Activated T-helper 1 cell treated with Interleukin-2 at 50 U/mL for 16 hours (primary cell): ENCODE measurements at places on chromosomes 3 and 15.

- DNase-seq, result no peak
Measured at GRCh38 chr3:38566215-38566528, 70.0 kb downstream of the EXOG start.

- DNase-seq, result no peak
Measured at GRCh38 chr3:78312851-78313250, 1273.0 kb downstream of the ROBO2 start.

DNA sequence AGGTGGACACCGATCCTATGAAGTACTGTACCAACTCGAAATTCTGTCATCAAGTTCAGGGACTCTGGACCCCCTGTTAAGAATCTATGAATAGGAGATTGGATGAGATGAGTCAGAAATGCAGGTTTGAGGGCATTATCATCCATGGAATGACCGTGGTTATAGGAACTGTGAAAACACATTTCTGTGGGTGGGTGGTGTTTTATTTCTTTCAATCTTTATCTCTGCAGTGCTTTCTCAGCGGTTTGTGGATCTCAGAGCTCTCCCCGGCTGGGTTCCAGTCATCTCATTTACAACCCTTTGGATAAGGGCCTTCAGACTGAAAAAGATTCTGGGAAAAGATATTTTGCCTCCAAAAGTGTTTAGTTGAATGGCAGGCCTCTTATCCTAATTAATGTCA lies 5.4 kb upstream of the ABHD17C start:
- DNase-seq, result no peak

GRCh38 chr3:116097226-116097625 lies 348.1 kb downstream of the LSAMP start:
- DNase-seq, result no peak

DNA sequence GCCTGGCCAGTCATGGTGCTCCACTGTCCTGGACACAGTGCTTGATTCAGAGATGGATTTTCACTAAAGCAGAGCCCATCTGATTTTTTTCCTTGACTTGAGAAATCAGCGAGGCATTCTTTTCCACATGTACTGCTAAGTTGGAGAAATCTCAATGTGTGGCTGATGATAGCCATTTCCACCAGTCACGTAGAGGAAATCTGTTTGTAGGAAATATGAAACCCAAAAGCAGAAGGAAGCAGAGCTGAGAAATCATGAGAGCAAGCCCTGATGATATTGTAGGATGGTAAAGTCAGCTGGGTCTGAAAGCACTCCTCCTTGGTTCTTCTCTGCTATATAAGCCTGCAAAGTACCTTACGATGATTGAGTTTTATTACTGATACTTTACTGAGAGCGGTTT lies 1233.4 kb downstream of the ROBO2 start:
- DNase-seq, result no peak

DNA sequence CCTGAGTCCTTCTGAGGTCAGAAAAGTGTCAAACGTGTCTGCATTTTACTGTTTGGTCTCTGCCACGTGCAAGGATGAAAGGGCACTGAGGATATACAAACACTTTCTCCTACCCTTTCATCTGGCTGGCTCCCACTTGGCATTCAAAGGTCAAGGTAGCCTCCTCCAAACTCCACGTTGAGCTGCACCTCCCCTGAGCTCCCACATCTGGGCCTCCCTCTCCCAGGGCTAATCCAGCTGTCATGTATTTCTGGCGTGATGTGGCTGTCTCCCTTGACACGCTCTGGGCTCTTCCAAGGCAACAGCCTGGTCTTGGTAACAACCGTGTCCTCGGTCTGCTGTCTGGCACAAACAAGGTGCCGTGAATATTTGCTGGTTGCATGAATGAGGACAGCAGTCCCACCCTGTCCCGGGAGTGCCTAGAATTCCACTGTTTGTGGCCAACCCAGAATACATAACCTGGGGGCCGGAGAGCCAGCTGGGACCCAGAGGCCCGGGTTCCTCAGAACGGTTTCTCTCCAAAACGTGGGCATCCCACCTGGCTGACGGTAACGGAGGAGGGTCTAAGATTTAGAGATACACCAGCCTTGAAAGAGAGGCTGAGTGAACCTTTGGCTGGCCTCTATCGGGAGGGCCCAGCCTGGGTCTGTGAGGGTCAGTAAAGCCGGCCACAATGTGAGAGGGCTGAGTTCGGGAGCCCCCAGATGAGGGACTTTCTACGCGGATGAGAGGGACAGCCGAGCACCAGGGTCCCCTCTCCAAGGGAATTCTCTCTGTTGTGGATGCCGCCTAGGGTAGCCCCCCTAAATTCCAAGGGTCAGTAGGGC lies 767 bp downstream of the GLT8D1 start:
- DNase-seq, result no peak

DNA sequence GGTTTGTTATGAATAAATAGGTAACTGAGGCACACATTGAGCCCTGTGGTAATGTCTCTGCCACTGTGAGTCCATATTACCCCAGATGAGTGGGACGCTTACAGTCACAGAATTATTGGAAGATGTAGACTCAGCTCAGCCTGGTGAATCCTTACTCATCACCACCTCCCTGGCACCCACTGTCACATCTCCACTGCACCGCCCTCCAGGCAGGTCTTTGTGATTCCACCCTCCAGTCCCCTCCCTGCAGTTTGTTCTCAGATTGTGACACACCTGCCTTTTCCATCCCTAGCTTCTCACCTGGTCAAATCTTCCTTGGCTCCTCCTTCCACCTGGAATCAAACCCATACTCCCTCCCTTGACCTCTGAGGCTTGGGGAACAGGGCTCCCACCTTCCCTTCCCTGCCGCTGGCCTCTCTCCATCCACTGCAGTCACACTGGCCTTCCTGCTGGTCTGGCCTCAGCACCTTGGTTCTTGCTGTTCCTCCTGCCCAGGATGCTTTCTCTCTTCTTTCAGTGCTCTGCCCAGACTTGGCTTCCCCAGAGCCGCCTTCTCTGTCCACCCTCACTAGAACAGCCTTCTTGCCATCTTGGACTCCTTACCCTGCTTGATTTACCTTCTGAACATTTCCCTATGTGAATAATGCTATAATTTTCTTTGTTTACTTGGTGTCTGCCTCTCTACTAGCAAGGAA lies 9.4 kb downstream of the SLC6A20 start:
- DNase-seq, result no peak

DNA sequence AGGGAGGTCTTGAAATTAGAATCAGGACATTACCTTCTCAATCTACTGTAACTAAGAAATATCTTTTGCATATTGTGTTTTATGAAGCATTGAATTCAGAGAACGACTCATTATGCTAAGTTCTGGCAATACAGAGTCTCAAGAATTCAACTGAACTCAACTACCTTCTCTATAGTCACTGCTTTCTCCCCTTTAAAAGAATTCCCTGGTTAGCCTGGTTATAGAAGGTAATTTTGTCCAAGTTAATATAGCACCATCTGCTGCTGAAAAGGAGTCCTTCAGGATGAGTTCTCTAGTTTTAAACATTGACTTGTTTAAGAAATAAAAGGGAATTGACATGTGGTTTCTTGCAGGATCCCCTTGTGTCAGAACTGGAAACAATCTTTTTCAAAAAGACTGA lies 60.2 kb downstream of the IL16 start:
- DNase-seq, result no peak

DNA sequence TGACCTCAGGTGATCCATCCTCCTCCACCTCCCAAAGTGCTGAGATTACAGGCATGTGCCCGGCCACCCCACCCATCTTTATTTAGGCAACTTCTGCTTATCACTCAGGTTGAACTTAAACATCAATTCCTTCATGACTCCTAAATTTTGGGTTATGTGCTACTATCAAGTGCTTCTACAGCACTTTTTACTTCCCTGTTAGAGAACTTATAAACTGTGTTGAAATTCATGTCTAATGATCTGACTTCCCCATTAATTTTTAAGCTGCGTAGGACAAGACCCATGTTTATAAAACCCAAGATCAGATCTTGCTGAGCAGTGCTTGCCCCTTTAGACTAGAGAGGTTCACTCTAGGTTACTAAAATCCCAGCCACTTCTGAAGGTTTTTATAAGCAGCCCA lies 266.2 kb upstream of the TPRG1 start:
- DNase-seq, result no peak

DNA sequence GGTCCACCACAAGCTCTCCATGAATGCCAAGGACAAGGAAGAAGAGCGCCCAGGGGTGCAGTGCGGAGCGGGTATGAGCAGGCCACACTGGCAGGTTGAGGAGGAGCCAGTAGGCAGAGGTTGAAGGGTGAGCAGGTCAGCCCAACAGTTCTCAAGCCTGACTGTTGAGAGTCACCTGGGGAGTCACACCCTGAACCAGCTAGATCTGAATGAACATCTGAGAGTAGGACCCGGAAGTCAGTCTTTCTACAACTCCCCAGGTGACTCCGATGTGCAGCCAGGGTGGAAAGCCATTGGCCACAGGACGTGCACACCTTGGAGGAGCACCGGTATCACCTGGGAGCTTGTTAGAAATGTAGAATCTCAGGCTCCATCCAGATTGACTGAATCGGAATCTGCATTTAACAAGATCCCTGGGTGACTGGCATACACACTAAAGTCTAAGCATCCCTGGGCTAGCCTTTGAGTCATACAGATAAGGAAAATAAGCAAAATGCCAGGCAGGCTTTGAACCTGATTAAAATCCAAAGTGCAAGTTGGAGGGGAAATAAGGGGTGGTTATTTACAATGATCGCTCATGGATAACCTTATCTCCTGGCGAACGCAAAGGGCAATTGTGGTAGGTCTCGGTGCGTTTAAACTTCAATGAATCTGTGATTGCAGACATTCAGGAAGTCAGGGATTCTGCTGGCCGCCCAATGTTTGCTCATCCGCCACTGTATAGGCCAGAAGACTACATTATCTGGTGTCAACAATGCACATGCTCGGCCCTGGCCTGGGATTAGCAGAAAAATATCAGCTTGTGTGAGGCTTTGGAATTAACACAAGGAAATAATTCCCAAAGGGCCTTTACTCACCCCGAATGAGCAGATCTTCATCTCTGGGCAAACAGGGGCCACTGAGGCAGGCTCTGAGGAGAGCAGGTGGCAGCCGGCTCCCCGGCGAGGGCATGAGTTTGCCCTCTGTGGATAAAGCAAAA lies 11.7 kb upstream of the LYZL4 start:
- DNase-seq, result no peak

DNA sequence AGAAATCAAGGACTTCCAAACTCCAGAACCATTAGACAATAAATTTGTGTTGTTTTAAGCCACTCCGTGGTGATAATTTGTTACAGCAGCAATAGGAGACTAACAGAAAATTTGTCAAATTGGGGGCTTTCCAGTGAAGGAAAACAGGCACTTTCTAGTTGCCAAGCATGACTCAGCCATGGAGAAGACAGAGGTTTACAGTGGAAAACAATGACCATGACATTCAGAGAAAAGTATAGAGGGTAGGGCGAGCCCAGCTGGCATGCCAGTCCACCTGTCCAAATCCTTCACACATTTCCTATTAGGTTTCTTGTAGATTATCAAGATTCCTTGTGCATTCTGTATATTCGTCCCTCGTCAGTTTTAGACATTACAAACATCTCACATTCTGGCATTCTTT lies 24.9 kb downstream of the SLCO2A1 start:
- DNase-seq, result no peak

- no peak for DNase-seq
Measured at GRCh38 chr15:61736790-61737189, 323.5 kb downstream of the VPS13C start.

- DNase-seq, result no peak
Measured at GRCh38 chr3:183554377-183554776, 1.1 kb downstream of the KLHL6 start.

DNA sequence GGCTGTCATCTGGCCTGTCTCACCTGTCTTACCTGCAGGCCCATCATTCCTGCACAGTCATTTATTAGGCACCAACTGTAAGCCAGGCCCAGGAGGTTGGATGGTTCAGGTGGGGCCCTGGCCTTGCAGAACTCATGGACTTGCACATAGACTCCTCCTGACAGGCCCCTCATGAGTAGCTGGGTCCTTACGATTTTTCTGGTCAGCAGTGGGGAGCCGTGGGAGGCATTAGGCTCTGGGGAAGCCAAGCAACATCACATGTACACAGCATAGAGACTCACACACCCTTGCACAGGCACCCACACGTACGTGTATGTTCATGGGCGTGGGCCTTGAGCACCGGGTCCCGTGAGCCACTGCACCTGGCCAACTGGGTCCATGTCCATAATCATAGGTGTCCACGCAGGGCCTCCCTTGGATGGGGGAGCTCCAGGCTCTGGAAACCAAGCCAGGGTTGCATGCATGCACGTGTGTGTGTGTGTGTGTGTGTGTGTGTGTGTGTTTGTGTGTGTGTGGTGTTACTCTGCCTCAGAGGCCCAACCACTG lies 20.3 kb downstream of the CISH start:
- DNase-seq, result no peak

DNA sequence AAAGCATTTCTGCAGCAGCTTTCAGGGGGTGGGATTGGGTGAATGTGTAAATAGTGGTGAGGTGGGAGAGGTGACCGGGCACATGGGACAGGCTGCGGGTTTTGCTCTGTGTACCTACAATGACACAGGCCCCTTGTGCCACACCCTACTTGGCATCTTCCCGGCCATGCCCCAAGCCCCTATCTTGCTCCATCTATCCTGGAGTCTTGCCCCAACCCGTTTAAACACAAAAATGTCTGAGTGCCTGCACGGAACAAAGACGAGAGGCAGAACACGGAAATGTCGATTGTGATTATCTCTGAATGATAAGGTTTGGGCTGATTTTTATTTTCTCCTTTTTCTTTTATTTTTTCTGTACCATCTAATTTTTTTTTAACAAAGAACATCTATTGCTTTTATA lies 46.0 kb upstream of the SLC6A1 start:
- DNase-seq, result no peak

DNA sequence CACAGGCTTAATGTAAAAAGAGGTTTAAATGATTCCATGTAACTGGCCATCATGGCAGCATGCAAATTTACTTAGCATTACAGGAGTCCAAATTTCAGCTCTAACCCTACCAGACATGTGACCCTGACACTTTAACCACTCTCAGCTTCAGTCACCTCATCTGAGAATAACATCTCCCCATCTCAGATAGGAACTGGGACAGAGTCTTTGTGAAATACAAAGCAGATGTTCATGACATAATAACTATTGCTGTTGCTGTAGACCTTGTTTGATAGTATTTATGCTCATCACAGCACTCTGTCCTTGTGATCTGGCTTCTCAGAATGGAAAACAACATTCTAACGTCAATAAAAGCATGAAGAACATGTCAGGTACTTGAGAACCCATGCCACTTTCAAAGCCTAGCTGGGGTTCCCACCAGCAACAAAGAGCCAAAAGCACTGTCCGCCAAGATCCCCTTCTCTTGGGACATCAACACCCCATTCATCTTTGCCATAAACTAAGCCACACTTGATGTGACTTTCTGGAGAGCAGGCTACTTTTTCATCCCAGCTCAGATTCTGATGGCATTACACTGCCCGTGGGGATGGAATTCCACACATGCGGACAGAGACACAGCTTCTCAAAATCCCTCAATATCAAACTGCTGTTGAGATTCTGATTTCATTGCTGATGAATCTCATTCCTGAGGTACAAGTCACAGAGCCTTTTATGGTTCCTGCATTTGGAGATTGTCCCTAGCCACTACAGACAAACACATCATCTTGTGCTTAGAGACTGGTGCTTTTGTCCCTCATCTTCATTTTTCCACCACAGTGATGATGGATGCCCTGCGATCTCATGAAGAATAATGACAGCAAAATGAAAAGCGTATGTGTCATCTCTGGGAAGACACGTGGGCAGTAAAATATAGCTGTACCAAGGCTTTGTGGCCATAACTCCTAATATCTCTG lies 202.7 kb downstream of the TNIK start:
- DNase-seq, result no peak

- no peak for DNase-seq
Measured at GRCh38 chr15:52336529-52336928, 40.9 kb upstream of the MYO5C start.
